Stimulated activated naive CD4-positive, alpha-beta T cell (primary cell): ENCODE measurements at places on chromosomes 13 and 19.

- peak; percentile 46 for DNase-seq
These were observed 1.8 kb downstream of the DBP start for GRCh38 chr19:48635263-48635965.

GRCh38 chr13:112857914-112858490 lies 111.0 kb upstream of the MCF2L start:
- DNase-seq = no peak

- no peak for DNase-seq
These were observed 12.9 kb upstream of the RPS15 start for GRCh38 chr19:1425102-1425837.

DNA sequence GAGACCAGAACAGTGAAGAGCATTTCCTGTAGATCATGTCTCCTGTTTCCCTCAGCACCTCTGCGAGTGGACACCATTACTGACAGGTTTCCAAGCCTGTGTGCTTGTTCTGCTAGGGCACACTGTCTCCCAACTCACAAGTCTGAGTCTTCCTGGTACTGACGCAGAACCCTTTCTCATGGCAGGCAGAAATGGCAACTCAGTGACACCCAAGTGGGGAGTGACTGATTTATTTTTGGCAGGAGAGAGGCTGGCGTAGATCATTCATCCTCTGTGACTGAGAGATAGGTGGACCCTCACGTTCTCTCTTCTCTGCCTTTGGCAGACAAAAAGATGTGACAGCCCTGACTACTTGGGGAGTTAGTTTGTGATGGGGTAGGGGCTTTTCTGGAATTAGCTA lies 183.4 kb downstream of the RFC3 start:
- DNase-seq = no peak

GRCh38 chr13:61149331-61149730 lies 266.3 kb downstream of the PCDH20 start:
- no peak for DNase-seq

GRCh38 chr13:29165216-29165615 lies 345.1 kb downstream of the MTUS2 start:
- DNase-seq = no peak

DNA sequence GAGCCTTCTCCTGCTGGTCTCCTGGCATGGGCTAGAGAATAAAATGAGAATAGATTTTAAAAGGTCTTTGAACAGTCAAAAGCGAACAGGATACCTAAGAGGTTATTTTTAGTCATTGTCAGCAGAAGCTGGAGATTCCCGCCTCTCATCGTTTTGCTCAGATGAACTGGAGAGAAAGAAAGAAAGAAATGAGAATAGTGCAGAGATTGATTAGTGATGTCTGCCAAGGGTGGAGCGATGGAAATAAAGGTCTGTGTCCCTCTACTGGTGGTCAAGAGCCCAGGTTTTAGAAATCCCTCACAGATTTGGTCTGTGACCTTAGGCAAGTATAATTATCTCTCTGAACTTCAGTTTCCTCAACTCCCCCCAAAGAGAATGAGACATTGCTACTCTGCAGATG lies 5.3 kb downstream of the NCAN start:
- no peak for DNase-seq

DNA sequence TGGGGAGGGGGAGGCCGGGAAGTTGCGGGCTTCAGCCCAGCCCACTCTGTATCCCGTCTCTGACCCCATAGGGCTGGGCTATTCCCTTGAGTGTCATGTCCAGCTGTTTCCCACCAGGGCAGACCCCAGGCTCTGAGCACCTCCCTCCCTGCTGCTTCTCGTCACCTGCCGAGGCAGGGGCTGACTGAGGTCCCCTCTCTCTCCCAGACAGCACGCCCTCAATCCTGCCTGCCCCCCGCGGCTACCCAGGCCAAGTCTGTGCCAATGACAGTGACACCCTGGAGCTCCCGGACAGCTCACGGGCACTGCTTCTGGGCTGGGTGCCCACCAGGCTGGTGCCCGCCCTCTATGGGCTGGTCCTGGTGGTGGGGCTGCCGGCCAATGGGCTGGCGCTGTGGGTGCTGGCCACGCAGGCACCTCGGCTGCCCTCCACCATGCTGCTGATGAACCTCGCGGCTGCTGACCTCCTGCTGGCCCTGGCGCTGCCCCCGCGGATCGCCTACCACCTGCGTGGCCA lies 625 bp downstream of the F2RL3 start:
- no peak for DNase-seq
